ENCODE measurements at places on chromosomes 5 and 9.

- DNase-seq, result no peak
Measured at GRCh38 chr9:125889112-125889475, 141.9 kb downstream of the PBX3 start.

DNA sequence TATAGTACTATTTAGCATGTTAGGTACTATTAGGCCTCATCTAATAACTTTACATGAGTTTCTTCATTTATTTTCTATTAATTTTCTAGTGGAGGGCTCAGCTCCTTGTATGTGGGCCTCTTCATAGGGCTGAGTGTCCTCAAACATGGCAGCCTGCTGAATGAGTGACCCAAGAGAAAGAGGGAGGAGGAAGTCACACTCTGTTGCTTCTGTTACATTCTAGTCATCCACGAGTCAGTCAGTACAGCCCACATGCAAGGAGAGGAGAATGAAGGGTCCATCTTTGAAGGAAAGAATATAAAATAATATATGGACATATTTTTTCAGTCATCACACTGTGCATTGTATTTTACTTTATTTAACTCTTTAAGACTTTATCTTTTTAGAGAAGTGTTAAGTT is 66.6 kb upstream of the NR3C1 start:
- DNase-seq, result no peak

- DNase-seq, result no peak
Measured at GRCh38 chr9:18516514-18516913, 42.6 kb downstream of the ADAMTSL1 start.

GRCh38 chr9:27591093-27591492 is 17.8 kb upstream of the C9orf72 start:
- no peak for DNase-seq

GRCh38 chr5:138873466-138874221 is 1.5 kb downstream of the LRRTM2 start:
- DNase-seq, result no peak

- DNase-seq, result no peak
Measured at GRCh38 chr5:68818057-68818695, 275.6 kb upstream of the SLC30A5 start.

- DNase-seq, result no peak
Measured at GRCh38 chr5:9025942-9026341, 519.9 kb downstream of the SEMA5A start.

- DNase-seq, result peak; percentile 51
Measured at GRCh38 chr5:17187011-17187785, 30.2 kb upstream of the BASP1 start.

DNA sequence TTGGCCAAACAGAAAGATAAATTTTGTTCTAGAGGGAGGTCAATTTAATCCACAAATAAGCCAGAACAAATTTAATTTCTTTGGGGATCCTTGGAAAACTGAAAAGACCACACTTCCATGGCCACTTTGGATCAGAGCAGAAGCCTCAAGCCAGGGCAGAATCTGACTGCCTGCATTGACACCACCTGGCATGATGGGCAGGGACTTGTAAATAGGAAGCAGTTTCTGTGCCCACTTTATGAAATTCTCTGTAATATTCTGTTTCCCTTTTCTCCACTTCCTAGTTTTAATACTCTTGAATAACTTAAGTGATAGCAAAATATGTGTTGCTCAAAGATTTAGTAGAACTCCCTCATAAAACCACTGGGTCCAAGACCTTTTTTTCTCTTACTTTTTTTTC is 6.7 kb upstream of the TMEM252 start:
- DNase-seq, result no peak

GRCh38 chr5:156474251-156474650 is 147.3 kb downstream of the SGCD start:
- no peak for DNase-seq

- DNase-seq, result no peak
Measured at GRCh38 chr9:121612511-121612998, 38.9 kb upstream of the DAB2IP start.

GRCh38 chr9:123678878-123679329 is 251.0 kb downstream of the DENND1A start:
- no peak for DNase-seq
